ENCODE measurements at places on chromosomes 7 and 10.

DNA sequence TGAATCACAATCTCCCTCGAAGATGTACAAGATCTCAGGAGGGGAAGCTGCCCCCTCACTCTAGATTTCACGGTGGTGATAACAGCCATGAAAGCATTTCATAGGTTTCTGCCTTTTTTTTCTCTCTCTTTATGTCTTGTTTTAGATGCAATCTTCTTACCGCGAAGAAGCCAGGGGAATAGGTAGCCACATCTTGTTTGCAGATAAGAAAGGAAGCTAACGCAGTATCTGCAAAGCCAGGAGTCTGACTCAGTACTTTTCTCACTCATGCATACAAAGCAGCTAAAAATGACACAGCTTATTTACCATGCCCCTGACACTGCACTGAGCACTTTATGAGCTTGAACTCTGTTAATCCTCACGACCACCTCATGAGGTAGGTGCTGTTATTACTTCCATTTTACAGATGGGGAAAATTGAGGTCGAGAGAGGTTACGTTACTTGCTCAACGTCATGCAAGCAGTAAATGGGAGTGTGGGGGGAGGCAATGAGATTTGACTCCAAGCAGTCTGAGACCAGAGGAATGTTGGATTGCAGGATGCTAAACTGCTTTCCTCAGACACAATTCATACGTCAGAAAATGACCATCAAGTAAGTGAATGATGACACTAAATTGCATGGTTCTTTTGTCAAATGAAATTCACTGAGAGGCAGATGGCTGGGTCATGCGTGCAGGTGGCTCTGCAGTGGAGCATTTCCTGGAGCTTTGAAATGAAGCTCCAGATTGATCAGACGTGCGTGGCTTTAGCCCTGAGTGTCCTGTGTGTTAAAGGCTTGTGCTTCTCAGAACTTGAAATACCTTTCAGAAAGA lies 3.3 kb downstream of the MAP3K8 start:
- no peak for DNase-seq

GRCh38 chr7:112049555-112050249 lies 156.5 kb downstream of the DOCK4 start:
- no peak for DNase-seq

DNA sequence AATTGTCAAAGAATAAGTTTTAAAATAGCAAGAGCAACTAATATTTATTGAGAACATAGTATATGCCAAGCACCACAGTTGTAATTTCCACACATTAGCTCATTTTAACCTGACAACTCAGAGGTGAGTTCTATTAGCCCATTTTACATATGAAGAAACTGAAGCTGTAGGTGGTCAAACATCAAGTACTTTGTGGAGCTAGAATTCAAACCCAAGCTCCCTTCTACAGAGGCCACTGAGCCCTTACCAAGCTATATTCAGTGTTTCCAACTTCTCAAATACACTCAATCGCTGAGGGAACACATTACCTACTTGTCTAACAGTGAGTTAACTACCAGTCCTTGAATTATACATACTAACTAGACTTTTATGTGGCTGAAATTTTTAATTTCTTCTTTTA lies 236.6 kb downstream of the PARD3 start:
- DNase-seq = no peak

- no peak for DNase-seq
Measured at GRCh38 chr10:5034588-5034987, 30.9 kb upstream of the AKR1C2 start.

- DNase-seq = no peak
Measured at GRCh38 chr7:37927773-37928444, 7.5 kb downstream of the EPDR1 start.

DNA sequence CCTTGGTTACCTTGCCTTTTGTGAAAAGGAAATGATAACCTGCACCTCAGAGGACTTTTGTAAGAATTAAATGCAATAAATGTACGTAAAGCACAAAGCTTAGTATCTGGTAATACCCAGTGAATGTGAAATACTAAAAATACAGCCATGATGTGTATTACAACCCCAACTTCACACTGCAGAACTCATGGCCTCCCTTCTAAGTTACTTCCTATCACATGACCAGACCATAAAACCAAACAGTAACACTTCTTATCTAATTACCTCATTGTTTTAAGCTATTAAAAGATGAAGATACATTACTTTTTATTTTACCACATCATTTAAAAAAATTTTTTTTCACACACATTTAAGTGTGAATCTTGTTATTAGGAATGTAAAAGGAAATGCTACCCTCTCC lies 29.0 kb downstream of the VPS41 start:
- no peak for DNase-seq

- DNase-seq = no peak
Measured at GRCh38 chr7:45224832-45225231, 67.2 kb downstream of the RAMP3 start.

- DNase-seq = no peak
Measured at GRCh38 chr7:82122275-82122674, 321.3 kb downstream of the CACNA2D1 start.

GRCh38 chr10:120827251-120827875 lies 23.8 kb upstream of the WDR11 start:
- DNase-seq = no peak
